DMS79 treated with DMSO at 0.1 percent for 48 hours (cell line): ENCODE measurements at places on chromosomes 3 and 15.

- peak; percentile 55 for DNase-seq
These were observed 617.5 kb downstream of the ZPLD1 start for GRCh38 chr3:103052236-103052830.

- no peak for DNase-seq
These were observed 10.7 kb upstream of the IQSEC1 start for GRCh38 chr3:13083898-13084297.

GRCh38 chr3:150306906-150307305 is 101.2 kb upstream of the TSC22D2 start:
- DNase-seq = no peak

DNA sequence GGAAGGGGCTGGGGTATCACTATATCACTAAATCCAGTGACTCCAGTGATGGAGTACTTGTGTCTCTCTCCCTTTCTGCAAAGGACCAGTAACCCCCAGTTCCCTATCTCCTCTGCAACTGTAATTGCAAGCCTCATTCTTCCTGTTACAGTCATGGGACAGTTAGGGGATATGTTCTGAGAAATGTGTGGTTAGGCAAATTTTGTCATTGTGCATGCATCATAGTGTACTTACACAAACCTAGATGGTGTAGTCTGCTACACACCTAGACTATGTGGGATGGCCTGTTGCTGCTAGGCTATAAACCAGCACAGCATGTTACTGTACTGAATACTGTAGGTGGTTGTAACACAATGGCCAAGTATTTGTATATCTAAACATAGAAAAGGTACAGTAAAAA is 2.2 kb downstream of the VPS8 start:
- no peak for DNase-seq

- DNase-seq = peak; percentile 19
These were observed 520.1 kb downstream of the FGF12 start for GRCh38 chr3:192207239-192207638.

DNA sequence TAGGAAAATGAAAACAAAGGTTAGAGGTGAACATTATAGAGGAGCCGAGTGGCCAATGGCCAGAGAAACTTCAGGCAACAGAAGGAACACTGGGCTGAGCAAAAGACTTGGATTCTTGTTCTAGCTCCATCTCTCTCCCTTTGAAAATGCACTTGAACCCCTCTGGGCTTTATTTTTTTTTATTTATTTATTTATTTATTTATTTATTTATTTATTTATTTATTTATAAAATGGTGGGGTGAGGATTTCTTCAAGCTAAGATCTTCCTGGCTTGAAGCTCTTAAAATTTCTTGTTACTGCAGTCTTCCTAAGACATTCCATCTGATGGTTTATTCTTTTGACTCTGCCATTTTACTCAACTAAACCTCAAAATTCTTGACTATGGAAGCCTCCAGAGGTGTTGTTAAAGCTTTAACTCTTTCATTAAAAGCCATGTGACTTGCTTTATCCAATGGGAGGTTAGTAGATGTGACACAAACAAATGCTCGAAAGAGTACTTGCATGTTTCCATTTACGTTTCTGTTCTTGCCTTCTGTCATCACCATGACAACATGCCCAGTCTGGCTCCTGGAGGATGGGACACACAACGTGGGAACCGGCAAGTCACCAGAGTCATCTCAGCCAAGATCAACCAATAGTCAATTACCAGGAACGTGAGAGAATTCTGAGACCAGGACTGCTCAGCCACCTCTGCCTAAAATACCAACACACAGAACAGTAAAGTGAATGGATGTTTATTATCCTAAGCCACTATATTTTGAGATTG is 325.2 kb upstream of the CTNNB1 start:
- no peak for DNase-seq

GRCh38 chr3:177692304-177692975 is 495.2 kb upstream of the TBL1XR1 start:
- DNase-seq = no peak

GRCh38 chr3:29410660-29411405 is 130.0 kb downstream of the RBMS3 start:
- DNase-seq = no peak

DNA sequence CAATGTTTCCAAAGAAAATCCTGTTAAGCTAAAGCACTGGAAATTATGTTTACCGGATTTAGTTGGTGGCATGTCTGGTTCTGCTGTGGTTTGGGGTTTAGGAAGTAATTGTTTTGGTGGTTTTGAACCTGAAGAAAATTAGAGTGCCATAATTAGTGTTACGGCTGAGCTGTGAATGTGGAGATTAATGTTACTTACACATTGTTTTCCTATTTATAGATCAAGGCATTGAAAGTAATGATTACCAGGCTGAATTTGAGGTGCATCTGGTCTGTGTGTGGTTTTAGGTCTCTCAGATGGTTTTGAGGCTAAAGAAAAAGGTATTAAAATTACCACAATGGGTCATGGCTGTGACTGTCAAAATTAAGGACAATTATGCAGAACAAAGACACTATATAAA is 128.9 kb downstream of the TFG start:
- DNase-seq = no peak

DNA sequence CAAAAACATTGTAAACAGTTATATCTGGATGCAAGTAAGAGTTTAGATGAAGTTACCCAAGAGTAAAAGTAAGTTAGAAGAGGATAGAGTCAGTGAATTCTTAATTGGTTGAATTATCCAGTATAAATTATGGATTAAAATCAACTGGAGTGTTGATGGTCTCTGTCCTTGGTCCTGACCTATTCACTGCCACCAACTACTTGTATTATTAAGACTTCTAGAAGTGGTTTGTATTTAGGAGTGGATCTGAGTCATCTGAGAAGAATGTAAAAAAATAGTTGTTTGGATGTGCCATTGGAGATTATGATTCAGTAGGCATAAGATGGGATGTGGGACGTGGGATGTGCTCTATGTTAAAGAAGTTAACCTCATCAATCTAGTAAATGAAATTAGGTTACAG is 86.4 kb downstream of the SYNPR start:
- DNase-seq = no peak

DNA sequence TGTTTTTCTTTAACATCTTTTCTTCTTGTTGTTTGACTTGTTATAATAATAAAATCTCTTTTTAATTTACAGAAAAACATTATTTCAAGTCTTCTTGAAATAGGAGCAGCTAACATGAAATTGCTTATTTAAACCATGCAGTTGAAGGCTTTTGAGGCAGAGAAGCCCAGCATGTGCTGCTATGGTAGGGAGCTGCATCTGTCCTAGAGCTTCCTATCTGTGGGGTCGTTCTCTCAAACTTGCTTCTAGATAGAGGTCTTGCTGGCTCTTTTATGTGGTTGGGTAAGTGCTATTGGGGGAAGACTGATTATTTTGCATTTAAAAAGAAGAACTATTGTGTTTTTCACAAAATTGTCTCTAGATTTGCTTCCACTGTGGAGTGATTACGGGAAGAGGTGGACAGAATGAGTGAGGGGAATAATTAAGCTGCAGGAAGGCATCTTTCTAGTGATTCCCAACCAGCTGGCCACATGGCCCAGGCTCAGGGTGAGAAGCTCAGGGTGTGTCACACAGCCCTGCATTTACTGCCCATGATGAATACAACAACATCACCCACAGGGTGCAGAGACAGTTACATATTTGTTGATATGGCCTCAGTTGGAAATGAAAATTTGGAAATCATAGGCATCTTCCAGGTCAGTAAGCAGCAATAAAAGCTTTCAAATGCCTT is 98.7 kb downstream of the CHST2 start:
- DNase-seq = no peak

GRCh38 chr3:90016555-90016954 is 909.1 kb downstream of the EPHA3 start:
- no peak for DNase-seq

GRCh38 chr15:100050877-100051786 is 290.6 kb downstream of the ADAMTS17 start:
- no peak for DNase-seq

GRCh38 chr3:112974178-112974517 is 755 bp downstream of the CD200R1 start:
- DNase-seq = no peak

GRCh38 chr3:103787164-103787871 is 1352.5 kb downstream of the ZPLD1 start:
- no peak for DNase-seq

- DNase-seq = no peak
These were observed 28.9 kb downstream of the PRICKLE2 start for GRCh38 chr3:64196236-64196929.

DNA sequence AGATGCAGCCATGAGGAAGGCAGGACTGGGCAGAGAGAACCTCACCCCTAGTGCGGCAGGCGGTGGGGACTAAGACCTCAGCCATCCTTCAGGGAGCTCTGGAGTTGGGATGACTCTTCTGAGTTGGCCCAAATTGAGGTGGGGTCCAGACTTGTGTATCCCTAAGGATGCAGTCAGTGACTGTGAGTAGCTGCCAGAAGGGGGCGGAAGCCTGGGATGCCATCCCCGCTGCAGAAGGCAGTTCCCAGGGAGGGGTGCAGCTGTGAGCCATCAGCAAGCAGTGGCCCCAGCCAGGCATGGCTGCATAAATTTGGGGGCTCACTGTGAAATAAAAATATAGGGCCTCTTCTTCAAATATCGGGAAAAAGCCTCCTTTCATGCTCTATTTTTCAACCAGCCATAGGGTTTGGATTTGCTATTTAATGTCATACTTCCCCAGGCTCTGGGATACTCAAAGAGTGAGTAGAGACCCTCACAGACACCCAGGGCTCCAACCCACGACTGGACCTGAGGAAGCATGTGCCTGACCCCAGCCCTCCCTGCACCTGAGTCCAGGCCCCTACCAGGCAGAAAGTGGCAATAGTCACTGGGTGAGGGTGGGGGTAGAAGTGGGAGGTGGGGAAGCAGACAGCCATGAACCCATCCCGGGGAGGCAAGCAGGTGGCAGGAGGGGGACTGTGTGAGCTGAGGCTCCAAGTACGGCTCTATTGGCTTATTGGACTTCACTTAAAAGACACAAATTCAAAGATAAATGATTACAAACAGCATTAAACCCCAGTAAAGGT is 30.5 kb downstream of the GRK7 start:
- no peak for DNase-seq

DNA sequence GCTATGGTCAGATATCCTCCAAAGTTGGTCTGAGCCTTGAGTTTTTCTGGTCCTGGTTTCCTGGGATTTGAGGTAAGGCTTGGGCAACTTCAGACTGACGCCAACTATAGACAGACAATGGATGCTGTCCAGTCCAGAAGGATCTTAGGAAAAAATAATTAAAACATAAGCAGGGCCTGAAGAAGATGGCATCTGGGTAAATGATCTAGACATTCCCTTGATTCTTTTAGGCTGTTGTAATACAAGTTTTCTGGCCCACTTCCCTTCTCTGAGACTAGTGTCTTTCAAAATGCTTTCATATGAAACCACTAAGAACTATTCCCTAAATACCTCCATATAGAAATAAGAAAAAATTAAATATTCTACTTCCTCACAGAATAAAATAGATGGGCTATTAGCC is 47.7 kb upstream of the PLXND1 start:
- DNase-seq = no peak

DNA sequence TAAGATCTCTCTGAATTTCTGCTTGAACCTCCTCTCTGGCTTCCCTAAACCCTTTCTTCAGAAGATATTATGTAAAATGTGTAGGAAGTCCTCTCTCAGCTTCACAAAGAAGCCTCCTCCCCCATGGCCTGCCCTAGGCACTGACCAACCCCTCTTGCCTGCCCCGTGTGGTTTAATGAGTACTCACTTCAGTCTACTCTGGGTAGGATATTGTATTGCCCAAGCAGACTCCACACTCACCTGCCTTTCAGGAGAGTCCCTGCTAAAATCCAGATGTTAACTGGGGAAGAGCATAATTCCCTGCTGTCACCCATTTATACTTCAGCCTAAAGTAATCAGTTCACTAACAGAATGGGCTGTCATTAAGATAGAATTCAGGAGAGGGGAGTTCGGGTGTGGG is 2.6 kb upstream of the AGBL1 start:
- DNase-seq = no peak

GRCh38 chr3:191563722-191564121 is 102.8 kb downstream of the PYDC2 start:
- no peak for DNase-seq

DNA sequence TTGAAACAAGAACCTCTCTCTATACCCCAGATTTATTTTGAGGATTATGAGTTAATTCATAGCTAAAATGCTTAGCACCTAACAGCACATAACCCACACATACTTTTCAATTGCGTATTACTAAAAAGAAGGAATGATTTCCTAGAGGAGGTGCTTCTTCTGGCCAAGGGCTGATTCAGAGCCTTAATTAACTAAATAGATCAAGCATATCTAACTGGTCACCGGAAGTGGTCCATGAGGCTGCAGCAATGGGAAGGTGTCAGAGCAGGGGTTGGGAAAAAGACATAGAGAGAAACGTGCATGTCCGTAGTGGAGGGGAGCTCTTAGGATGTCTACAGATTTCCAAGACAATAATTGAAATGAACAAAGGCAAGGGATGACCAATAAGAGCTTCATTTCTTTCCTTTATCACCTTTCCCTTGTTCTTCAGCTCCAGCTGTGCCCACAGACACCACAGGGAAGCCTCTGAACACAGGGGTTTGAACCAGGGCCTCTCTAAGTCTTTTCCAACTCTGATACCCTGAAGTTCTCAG is 467 bp downstream of the HGD start:
- DNase-seq = no peak

DNA sequence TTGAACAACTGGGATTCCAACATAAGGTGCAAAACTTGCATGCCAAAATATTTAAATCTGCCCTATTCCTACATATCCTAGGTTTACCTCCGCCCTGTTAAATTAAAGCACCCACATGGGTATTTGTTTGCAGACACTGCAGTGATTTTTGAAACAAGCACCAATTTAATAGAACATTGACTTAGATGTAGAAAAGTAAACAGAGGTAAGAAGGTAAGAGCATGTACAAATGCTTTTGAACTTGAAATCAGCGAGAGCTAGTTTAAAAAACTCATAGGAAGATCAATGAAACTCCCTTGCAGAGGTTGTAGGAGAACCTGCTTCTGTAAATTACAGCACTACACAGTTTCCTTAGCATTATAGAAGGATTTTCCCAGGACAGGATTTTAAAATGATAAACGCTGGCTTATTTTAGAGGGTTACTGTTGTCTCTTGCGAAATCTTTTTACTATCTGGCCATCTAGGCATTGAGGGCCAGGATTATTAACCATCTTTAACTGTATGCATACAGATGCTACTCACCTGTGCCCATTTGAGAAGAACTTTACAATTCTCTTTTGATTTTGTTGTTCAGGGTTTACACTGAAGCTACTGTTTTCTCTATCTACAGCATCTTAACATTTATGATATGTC is 284.8 kb downstream of the FEZF2 start:
- DNase-seq = no peak
